ENCODE measurements at places on chromosomes 1 and 21.

GRCh38 chr1:158801396-158801795 lies 20.4 kb upstream of the OR6N2 start:
- no peak for DNase-seq

DNA sequence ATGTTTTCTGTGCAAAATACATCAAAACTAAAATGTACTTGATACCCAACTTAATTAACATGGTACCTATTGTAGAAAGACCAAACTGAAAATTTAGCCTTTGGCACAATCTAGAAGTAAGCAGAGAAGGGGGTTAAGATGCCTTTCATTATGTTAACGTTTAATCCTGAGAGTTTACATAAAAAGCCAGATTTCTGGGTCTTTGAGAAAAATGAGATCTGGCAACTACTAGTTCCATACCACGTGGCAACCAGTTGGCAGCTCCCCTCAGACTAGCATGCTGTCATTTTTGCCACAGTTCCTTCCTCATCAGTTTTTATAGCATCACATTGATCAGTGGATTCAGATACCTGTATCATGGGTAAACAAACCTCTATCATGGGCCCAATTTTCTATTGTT lies 1.5 kb downstream of the RO60 start:
- peak; percentile 32 for DNase-seq

DNA sequence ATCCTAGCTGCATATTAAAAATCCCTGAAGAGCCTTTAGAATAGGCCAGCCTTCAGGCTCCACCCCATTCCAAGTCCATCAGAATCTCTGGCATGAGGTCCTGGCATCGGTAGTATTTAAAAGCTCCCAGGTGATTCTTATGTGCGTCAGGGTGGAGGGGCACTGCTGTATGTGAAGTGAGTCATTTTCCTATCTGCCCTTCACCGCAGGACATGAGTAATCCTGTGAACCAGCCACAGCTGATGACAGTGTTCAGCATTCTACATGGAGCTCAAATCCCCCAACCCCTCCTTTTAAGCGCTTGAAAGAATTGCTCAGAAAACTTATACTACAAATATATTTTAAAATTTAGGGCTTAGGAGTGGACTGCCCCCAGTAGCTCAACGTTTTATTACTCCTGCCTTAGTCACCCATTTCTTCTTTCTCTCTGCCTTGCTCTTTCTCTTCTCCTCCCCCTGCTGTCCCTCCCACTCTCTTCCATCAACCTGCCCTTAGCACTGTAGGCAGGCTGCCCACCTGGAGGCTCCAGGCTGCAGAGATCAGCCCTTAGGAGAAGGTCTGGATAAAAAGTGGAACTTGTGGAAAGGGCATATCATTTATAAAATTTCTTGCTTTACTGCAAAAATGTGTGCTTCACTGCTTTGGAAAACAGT lies 73.8 kb upstream of the ZNF281 start:
- DNase-seq, result peak; percentile 97

DNA sequence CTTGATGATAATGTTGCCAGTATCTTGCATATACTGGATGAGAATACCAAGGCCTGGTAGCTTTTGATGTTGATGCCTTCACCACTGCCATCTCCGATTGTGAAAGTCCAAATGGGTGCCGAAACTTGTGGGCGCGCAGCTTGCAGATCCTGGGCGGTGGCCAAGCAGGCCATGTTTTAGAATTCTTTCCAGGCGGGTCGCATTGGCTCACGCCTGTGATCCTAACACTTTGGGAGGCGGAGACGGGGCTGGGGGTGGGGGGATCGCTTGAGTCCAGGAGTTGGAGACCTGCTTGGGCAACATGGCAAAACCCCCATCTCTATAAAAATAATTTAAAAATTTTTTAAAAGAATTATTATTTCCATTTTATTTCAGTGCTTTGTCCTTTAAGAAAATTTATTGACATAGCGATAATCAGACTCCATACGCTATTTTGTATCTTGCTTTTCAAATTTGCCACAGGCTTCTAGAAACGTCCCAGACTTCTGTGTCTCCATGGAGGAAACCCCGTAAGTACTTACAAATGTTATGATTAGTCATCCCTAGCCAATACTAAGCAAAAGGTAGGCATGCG lies 592 bp upstream of the ZNF326 start:
- no peak for DNase-seq

- no peak for DNase-seq
These were observed 11.6 kb downstream of the IFI6 start for GRCh38 chr1:27660300-27660835.

DNA sequence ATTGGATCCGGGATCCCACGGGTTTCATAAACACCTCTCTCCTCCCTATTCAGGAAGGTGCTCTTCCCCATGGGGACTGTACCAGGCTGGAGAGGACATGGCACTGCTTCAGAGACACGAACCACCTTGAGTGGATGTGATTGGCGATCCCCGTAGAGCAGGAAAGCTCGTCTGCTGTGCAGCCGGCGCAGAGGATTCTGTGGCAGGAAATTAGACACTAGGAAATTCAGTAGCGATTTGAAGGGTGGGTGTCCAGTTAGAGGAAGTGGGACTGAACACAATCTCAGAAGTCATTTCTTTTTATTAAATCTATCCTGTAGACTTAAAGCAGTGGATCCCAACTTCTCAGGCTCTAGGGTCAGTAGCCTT lies 767 bp downstream of the PDIK1L start:
- DNase-seq, result peak; percentile 20

- DNase-seq, result no peak
These were observed 434.6 kb downstream of the SMYD3 start for GRCh38 chr1:246072456-246072955.

GRCh38 chr1:160675641-160676410 lies 29.0 kb upstream of the SLAMF1 start:
- peak; percentile 55 for DNase-seq

- DNase-seq, result no peak
These were observed 26.9 kb downstream of the ATP8B2 start for GRCh38 chr1:154352245-154352580.

DNA sequence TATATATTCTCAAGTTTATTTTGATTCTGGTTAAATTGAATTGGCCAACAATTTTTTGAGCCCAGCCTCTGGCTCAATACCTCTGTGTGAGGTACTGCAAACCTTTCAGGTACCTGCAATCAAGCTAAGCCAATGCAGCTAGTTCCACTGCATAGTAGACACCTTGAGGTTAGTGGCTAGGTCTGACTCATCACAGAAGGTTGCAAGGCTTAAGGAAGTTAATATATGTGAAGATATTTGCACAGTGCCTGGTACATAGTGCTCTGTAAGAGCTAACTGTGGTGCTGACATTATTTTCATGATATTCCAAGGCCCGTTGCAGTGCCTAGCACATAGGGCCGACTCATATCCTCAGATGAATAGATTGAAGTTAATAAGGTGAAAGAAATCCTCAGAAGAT lies 330.5 kb upstream of the KAZN start:
- no peak for DNase-seq

- DNase-seq, result no peak
These were observed 280.2 kb upstream of the USP25 start for GRCh38 chr21:15449556-15449955.

DNA sequence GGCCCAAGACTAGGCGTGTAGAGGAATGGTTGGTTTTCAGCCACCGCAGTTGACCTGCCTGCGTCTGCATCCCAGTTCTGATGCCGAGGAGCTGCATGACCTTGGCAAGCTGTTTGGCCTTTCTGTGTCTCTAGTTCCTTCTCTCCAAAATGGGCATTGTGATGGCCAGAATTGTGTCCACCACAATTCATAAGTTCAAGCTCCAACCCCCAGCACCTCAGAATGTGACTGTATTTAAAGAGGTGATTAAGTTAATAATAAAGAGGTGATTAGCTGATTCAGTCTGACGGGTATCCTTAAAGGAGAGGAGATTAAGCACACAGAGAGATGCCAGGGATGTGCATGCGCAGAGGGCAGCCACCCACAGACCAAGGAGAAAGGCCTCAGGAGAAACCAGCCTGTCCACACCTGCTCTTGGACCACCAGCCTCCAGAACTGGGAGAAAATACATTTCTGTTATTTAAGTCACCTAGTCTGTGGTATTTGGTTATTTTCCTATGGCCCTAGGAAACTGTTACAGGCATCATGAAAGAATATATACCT lies 28.5 kb downstream of the MAB21L3 start:
- DNase-seq, result no peak

DNA sequence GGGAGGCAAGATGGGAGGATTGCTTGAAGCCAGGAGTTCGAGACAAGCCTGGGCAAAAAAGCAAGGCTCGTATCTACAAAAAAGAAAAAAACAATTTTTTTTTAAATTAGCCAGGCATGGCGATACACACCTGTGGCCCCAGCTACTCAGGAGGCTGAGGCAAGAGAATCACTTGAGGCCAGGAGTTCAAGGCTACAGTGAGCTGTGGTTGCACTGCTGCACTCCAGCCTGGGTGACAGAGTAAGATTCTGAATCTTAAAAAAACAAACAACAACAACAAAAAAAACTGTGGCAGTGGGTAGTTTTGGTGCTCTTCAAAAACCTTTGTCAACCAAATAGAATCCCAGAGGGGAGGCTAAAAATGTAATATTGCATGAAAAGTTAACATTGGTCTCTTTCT lies 734 bp downstream of the PTPN22 start:
- no peak for DNase-seq

GRCh38 chr1:7279769-7280168 lies 491.3 kb upstream of the VAMP3 start:
- DNase-seq, result no peak

- DNase-seq, result peak; percentile 90
These were observed 8.3 kb upstream of the SLC2A1 start for GRCh38 chr1:42966688-42967612.

DNA sequence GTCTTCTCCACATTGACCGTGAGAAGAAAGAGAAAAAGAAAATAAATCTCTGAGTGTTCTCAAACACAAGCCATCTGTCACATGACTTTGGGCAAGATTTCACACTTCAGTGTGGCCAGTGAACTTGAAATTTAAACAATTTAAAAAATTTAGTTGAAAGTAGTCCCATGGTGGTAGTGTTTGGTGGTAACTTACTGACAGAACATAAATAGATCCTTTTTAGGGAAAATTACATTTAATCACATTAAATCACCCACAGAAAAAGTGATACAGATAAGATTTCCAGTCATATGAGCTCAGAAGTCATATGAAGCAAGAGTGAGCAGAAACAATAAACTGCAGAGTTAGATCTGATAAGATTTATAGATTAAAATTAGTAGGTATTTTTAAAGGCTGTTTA lies 31.9 kb upstream of the SGIP1 start:
- DNase-seq, result peak; percentile 29

DNA sequence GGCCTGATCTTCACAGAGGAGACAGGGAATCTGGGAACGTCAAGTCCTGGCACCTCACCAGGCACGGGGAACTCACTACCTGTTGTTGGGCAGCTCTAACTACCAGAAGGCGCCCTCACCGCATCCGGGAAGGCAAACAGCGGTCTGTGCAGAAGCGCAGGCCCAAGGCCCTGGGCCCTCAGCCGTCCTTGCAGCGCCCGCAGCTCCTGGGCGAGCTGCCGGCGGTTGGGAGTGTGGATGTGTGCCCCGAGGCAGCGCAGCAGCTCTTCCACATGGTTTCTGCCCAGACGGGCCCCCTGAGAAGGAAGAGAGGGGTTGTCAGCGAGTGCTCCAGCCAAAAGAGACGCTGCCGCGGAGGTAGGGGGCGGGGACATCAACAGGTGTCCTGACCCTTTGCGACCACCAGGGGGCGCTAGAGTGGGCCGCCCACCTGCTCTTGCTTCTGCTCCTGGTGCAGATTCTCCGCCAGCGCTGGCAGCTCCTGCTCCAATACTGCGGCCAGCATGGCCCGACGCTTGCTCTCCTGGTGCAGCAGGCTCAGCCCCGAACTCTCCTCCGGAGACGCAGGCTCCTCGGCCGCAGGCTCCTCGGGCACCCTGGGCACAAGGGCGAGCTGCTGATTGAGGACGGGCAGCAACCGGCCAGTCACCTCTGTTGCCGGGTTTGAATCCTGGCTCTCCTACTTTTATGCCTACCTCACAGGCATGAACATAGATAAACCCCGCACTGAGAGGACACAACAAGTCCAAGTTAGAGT lies 9.3 kb downstream of the MAP3K6 start:
- DNase-seq, result peak; percentile 52

DNA sequence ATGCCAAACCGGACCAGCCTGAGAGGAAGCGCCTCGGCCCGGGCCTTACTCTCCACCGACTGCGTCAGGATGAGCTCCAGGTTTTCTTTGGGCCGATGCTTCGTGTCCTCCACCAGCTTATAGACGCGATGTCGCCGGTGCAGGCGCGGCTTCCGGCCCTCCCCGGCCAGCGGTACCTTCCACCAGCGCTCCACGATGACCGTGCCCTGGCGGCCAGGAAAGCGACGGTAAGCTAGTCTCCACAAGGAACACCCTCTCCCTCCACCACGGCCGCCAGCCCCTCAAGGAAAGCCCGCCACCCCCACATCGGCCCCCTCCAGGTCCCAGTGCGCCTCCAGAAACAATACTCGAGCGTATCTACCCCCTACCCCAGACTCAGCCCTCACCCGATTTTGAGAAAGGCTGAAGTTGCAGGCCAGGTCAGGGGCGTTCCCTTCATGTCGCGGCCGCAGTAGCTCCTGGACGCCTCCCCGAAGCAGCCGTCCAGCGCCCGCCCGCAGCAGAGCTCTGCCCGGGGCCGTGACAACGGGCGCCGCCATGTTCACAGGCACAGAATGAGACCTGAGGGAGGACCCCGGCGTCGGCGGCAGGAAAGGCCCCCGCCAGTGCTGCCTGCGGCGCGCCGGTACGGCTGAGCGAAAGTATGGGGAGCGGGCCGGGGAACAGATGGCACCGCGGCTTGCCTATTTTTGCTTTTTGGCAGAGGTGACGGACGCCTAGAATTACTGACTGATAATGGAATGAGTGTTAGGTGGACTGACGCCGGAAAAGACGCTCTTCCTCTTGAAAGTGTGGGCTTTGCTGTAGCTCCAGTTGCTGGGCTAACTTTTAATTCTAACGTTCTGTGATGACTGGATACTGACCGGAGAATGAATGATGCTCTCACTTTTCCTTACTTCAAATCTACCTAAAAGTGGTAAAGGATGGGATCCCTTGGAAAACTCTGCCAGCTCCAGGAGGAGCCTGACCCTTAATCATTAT lies at the start of gene MRPL9:
TSS of gene MRPL9 (minus strand) at position 556 of the 981 bp plus-strand sequence. CDS start at position 539, 17 bp downstream.
- DNase-seq, result peak; percentile 84

- DNase-seq, result peak; percentile 44
These were observed 31.6 kb upstream of the C1orf146 start for GRCh38 chr1:92186081-92186480.

DNA sequence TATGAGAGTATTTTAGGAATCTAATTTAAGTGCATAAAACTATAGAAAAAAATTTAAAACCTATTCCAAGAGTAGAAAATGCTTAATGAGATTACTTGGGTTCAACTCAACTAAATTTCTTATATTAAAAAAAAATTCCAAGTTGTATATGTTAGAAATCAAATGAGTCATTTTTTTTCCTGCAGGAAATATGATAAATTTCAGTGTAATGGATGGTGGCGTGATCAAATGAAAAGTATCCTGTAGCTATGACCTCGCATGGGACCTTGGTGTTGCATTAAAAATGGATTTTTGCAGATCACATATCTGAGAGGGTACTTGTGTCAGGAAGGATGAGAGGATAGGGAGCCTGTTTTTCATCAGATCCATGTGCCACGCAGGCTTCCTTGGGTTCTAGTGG lies 17.9 kb downstream of the ATP5PO start:
- DNase-seq, result no peak

All from EH (cell line).